ENCODE measurements at places on chromosomes 12 and 14.

DNA sequence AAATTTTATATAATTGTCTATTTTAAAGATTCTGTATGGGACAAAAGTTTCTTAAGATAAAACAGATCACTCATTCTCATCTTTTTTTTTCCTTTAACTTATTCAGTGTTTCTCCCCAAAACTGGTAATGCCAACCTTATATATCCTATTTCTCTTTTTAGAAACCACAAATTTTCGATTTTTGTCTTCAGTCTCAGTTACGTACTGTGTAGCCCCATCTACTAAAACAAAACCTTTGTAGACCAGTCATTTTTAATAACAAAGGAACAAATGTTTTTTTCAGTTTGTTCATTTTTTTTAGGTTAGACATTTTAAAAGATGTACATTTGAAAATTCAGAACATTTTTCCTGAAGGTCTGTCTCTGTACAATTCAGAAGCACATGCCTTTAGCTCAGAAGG is 18.2 kb downstream of the PNMA1 start:
- no peak for DNase-seq

DNA sequence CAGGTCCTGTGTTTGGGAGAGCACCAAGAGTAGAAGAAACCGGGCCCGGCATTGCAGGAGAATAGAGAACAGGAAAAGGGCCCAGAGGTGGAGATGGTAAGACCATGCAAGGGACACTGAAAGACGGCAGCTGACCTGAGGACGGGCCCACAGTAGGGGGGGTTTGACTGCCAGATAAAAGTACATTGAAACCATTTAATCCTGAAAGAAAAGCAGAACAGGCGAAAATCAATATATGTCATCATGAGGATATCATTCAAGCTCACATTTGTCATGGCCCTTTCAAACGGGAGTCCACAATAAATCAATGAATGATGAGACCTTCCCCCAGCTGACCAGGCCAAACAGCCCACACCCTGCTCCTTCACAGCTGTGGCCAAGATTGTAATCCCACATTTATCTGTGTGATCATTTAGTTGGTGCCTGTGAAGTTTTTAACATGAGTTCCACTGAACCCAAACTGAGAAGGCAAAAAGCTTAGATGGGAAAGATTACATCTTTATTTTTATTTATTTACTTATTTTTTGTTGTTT is 39.5 kb downstream of the E2F7 start:
- no peak for DNase-seq

- DNase-seq = no peak
Measured at GRCh38 chr12:29159661-29160060, 10.6 kb downstream of the FAR2 start.

DNA sequence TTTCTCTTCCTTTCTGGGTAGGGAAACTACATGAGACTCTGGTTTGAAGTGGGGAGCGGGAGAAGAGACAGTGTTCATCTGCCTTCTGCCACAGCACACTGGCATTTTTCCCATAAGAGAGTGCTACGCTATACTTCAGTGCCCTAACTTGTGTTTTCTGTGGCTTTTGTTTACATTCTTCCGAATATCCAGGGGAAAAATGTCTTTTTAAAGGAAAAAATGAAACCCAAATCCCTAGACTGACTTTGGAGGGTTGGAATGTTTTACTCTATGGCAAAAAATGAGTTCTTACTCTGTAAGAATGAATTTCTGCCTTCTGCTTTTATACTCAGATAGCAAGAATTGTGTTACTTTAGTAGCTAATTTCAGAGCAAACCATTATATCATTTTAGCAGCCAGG is 88.1 kb upstream of the TMEM263 start:
- DNase-seq = no peak

DNA sequence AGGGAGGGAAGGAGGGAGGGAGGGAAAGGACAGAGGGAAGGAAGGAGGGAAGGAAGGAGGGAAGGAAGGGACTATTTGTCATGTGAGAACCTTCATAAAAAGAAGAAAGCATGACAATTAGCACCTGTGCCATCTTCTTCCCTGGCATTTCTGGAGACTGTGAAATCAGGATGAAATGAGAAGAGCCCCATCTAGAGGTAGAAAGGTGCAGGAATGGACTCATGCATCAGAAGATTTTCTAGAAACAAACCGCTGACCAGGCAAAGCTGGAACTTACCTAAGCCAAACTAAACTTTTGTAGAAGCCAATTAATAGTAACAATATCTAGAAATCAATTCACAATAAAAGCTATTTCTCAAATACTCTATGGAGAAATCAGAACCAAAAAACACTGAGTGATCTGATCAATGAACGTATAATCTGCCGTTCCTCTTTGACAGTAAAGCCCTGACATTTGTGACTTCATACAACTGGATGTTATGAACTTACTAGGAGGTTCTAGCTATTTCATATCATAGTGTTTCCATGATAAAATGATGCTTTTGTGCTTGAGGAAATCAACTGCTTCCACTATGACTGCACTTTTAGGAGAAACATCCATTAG is 24.4 kb upstream of the CRACR2A start:
- peak; percentile 31 for DNase-seq

GRCh38 chr14:51400139-51400538 is 160.1 kb downstream of the TMX1 start:
- no peak for DNase-seq

GRCh38 chr12:132610866-132611602 is 652 bp upstream of the LRCOL1 start:
- no peak for DNase-seq

DNA sequence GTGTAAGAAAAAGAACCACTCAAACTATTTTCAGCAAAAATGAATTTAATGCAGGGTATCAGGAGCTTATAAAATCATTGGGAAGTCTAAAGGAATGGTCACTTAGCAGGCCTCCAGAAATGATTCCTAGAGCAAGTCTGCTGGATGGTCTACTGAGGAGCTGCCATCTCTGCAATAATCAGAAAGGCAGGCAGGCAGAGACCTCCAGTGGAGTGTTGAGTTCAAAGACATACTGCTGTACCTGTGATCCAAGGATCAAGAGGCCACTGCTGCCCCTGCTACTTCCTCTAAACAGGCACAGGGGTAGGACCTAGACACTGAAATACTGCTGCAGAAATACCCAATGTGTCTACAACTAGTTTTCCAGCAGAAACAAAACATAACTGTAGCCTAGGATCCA is 14.5 kb upstream of the KICS2 start:
- DNase-seq = no peak

DNA sequence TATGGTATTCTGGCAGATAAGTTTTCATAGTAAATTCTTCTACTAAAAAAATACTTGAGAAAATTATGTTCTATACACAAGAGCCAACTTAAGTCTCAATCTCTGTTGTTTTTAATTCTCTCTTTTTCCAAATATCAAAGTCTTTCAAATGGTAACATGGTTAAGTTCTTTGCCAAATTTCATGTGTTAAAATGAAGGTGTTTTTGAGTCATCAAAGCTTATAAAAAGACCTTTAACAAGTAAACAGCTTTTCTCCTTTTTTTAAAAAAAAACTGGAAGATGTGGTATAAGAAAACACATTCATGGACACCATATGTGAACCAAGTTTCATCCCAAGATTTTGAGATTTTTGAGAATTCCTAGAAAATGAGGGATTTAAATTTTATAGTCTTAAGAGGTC is 111.3 kb downstream of the FOXG1 start:
- DNase-seq = no peak

GRCh38 chr12:121803861-121804416 is at the start of gene SETD1B:
SETD1B (plus strand) TSS chr12:121804009; CDS start chr12:121804738, 729 bp downstream.
- DNase-seq = peak; percentile 71

GRCh38 chr14:20179218-20179617 is 11.5 kb upstream of the OR11G2 start:
- DNase-seq = no peak

GRCh38 chr12:58586762-58587161 is 333.5 kb downstream of the LRIG3 start:
- DNase-seq = no peak

GRCh38 chr12:49887536-49888401 is 15.9 kb downstream of the FAIM2 start:
- no peak for DNase-seq

- DNase-seq = no peak
Measured at GRCh38 chr12:115947696-115948062, 329.8 kb downstream of the MED13L start.

- no peak for DNase-seq
Measured at GRCh38 chr12:95582230-95583058, 31.2 kb upstream of the USP44 start.

GRCh38 chr14:60204843-60205774 is 39.9 kb upstream of the DHRS7 start:
- DNase-seq = no peak

- DNase-seq = no peak
Measured at GRCh38 chr14:104559028-104559803, 20.3 kb upstream of the C14orf180 start.

- no peak for DNase-seq
Measured at GRCh38 chr12:132520421-132521199, 30.7 kb downstream of the FBRSL1 start.

DNA sequence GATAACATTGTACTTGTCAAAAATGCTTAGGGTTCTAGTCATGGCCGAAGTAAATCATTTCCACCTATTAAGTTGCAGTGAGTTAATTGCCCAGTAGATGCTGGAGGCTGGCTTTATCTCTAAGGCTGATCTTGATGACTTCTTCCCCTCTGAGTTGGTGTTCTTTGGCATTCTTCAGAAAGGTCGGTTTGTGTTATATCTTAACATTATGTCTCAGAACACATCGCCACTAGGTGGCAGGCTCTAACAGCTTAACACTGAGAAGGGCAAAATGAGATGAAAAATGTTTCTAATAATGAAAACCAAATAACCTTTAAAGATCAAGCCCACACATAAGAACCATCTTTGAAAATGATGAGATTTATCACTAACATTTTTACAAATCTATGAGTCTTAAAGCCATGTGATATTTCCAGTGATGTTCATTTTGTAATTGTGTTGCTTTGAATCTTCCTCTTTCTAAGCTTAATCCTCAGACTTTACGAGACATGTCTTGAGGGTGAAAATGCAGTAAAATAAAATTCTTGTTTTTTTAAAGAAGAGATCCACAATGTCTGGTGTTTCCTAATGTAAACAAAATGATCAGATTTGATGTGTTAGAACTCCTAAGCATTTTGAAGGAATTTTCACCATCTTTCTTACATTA is 28.6 kb downstream of the SUDS3 start:
- peak; percentile 57 for DNase-seq

GRCh38 chr12:66860752-66861750 is 182.2 kb upstream of the GRIP1 start:
- DNase-seq = peak; percentile 65

DNA sequence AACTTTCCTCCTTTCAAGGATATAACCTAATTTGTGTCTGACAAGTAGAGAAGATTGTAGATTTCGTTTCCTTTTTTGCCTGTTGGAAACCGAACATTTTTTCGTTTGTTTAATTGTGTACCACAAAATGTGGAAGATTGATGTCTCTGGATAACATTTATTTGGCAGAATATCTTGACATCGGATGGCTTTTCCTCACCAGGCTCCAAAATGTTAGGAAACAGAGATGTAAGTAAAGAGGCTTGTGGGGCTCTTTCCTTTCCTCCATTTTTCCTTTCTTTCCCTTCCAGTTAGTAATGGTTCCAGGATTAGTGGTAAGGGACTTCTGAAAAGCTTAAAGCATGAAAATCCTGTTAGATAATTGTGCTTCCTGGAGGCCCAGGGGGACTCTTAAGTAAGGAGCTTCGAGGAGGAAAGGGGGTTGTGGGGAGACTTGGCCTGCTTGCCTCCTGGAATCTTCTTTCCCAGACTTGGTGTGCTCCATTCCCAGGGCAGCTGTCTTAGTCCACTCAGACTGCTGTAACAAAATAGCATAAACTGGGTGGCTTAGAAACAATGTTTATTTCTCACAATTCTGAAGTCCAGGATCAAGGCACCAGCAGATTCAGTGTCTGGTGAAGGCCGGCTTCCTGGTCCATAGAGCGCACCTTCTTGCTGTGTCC is 243.1 kb upstream of the PWP1 start:
- no peak for DNase-seq

DNA sequence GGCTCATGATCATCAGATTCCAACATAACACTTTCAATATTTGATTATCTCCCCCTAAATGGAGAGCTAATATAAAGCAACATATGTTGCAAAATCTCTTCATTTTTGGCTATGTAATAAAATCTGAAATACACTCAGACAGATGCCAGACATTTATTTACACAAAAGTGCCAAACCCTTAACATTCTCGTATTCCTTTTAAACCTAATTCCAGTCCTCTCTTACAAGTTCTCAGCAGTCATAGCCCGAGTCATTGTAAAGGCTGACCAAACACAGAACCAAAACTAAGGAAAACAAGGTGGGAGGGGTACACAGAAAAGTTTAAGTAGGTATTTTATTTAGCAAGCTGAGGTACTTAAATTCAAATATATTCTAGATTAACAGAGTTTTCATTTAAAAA is 81.4 kb downstream of the LRP6 start:
- DNase-seq = no peak

DNA sequence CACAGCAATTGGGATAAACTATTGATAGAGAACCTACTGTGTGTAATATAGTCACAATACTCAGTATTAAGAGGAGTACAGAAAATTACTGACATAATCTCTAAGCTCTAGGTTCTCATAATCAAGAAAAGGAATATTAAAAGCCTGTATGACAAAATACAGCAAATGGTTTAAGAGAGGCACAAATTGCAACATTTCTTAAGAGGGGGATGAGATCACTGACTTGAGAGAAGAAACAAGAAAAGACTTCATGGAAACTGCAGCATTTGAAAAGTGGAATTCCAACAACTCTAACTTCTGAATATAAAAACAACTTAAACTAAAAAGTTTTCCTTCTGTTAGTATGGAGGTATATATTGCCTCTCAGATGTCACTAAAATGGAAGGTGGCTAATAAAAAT is 89.7 kb downstream of the NUMB start:
- DNase-seq = no peak

- DNase-seq = no peak
Measured at GRCh38 chr12:68356060-68356695, 24.0 kb upstream of the MDM1 start.

GRCh38 chr12:57213763-57214397 is 2.7 kb upstream of the NXPH4 start:
- no peak for DNase-seq

DNA sequence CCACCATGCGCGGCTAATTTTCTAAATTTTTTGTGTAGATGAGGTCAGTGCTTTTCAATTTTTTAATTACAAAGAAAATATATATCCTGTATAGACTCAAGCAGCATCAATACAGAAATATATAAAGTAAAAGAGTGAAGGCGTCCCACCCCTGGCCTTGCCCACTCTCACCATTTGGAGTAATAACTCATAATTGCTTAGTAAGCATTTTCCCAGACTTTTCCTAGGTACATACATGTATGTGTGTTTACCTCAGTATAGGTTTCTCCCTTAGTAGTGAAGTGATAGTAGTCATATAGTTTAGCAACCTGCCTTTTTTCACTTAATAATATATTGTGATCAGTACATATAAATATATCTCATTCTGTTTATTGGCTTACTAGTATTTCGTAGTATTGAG is 200.1 kb downstream of the NUBPL start:
- no peak for DNase-seq

DNA sequence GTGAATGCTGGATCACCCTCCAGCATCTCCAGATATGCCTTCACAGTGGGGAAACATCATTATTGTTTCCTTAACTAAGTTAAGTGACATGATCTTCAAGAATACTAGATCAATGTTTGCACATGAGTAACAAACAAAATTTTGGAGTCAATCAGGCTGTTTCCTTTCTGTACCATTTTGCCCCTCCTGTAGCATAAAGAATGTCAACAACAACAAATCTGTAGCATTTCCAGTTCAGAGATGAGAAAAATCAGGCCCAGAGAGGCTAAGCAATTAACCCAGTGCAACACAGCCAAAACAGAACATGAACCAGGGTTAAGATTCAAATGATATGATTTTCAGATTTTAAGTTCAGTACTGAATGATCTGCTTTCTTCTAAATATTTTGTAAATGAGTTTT is 31.7 kb downstream of the SRRM4 start:
- DNase-seq = no peak

All from CD4-positive, alpha-beta T cell treated with Interleukin-6 for 4 hours (primary cell).